Activated T-cell treated with anti-CD3 and anti-CD28 coated beads, Interleukin-2, amount 50 U/mL, for 72 hours (primary cell): ENCODE measurements at places on chromosomes 12 and 14. TPM values are rescaled to one million over a fixed set of nuclear protein-coding genes. Genes with fewer than 3 reads are reported as not detected.

The CLEC4C gene
- not detected for total RNA-seq

GRCh38 chr12:132542661-132543060, 52.7 kb downstream of the FBRSL1 start:
- no peaks in the 10 kb centered on the region for H3K27me3 ChIP-seq
- H3K4me3 ChIP-seq: no peak overlapping the region
- no peak overlapping the region for H3K27ac ChIP-seq
- DNase-seq: no peak
- no peaks in the 10 kb centered on the region for H3K36me3 ChIP-seq

DNA sequence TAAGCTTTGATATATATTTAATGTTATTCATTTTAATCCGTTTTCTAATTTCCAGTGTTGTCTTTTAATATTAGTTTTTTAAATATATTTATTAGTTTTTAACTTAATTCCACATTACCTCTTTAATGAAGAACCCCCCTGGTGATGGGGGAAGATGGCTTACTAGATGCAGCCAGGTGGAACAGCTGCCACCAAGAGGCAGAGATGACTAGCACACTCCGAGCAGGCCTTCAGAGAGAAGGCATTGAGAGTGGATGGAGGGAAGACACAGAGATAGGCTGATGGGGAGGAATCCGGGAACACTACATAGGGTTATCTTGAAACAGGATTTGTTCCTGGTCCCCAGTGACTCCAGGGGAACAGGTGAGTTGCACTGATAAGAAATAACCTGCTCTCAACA, 771.6 kb downstream of the LRFN5 start:
- no peak for DNase-seq
- no peaks in the 10 kb centered on the region for H3K27me3 ChIP-seq

The GPR84 gene
- 16.0 TPM for total RNA-seq

The KRT80 gene
- total RNA-seq: not detected
